ENCODE measurements at places on chromosomes 2 and 18.

GRCh38 chr2:36459725-36460137 lies 104.2 kb downstream of the CRIM1 start:
- no peak for DNase-seq

- no peak for DNase-seq
These were observed 194.4 kb downstream of the RNF144A start for GRCh38 chr2:7111626-7112025.

DNA sequence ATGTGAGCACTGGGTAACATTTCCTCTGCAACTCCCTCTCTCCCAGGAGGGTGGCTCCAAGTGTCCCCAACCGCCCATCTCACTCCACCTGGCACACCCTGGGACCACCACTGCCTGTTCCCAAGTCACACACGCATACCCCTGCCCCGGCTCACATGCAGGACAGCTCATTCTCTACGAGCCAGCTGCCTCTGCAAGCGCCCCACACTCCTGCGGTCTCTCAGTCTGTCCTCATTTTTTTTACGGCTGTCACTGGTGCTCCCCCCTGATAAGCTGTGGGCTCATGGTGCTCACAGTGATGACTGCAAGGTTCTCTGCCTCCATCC lies 30.8 kb downstream of the AFG3L2 start:
- DNase-seq, result no peak

- DNase-seq, result no peak
These were observed 153.5 kb downstream of the SLC39A10 start for GRCh38 chr2:195810340-195811098.

GRCh38 chr2:86512892-86513291 lies 50.4 kb downstream of the CHMP3 start:
- DNase-seq, result no peak

DNA sequence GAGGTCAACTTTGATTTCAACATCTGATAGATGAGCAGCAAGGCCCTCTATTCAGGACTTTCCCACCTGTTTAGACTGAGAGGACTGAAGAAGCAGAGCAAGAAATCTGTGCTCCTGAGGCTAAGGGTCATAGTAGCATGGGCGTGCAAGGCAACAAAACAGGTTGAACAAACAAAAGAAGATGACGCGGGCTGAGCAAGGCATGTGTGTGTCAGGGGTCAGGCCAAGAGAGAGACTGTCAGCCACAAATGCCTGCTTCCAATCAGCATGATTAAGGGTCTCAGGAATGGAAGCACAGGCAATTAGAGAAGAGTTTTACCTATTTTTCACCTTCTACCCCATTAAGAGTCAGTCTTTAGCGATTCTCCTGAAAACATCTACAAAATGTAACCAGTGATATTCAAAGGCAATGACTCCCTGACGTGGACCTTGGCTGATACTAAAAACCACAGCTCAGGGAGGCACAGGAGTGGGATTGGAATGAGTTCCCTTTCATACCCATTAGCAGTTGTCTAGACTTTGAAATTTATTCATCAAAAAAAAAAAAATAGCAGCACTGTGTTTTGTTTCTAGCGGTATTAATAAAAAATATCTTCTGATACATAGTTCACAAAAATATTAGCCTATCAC lies 81.9 kb downstream of the DYNAP start:
- DNase-seq, result no peak

GRCh38 chr18:70195852-70196434 lies 9.5 kb downstream of the RTTN start:
- no peak for DNase-seq

DNA sequence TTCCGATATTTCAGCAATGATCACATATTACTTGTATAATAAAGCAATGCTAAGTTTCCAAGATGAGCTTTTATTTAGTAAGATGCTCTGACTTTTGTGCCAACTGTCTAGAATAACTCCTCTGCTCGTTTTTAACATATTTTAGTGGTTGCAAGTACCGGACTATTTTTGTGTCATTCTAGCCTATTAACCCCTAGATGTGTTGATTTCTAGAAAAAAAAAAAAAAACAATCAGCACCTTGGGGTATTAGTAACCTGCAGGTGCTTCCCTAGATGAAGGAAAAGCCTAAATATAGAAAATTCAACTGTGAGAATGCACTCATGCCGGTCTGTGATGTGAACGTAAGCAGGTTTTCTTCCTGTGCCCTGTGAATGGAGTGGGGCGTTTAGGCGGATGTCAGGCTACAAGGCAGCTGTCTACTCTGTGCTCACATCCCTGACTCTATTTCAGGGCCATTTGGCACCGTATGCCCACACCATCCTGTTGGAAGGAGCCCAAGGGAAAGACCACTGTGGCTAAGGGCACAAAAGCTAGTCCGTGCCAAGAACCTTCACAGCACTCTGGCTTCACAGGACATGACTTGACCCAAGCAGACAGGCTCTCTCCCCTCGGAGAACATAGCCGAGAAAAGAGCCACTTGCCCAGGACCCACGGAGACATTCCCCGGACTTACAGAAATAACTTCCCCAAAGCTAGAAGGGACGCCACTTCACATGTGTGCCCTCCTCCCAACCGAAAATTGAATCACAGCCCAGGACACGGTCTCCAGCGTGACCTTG lies 60.9 kb upstream of the AGAP1 start:
- no peak for DNase-seq

DNA sequence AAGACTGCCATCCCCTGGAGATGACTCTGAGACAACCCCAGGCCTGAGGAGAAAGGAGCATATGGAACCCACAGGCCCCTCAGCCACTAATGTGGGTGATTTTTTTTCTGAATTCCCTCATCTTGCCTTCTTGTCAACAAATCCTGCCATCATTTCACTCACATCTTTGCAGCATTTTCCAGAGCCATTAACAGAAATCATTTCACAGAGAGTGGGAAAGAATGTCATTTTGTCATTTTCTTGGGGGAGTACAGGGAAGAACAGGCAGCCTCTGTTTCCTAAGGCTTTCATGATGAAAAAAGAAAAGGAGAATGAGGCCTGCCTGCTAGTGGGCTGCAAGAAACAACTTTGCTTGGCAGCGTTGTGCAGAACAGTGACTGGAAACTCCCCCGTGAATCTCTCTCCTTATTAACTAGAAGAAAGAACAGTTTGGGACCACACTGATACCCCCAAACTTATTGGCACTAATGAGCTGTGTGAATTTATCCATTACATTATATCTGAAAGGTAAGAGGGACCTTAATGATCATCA lies 1464.6 kb upstream of the CELF4 start:
- no peak for DNase-seq

- DNase-seq, result no peak
These were observed 13.1 kb downstream of the HS6ST1 start for GRCh38 chr2:128305555-128306080.

DNA sequence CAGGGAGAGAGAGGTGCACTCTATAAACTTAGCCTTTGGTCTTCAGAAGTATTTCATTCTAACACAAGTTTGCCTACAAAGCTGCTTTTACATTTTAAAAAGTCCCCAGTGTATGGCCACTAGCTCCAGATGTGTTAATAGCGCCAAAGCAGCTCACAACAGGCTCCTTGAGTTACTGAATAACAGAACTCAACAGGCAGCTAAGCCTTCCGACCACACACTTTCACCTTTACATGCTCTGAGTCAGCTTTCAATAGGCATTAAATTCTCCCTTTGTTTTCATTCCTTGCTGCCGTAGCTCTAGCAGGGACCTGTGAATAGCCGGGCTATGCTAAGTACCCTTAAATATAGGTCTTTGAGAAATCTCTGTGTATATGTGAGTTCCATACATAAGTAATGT lies 262.8 kb upstream of the PARD3B start:
- no peak for DNase-seq

- DNase-seq, result no peak
These were observed 9.1 kb downstream of the TMEM127 start for GRCh38 chr2:96256611-96257113.

GRCh38 chr2:45442026-45442425 lies 169.0 kb downstream of the SRBD1 start:
- no peak for DNase-seq

DNA sequence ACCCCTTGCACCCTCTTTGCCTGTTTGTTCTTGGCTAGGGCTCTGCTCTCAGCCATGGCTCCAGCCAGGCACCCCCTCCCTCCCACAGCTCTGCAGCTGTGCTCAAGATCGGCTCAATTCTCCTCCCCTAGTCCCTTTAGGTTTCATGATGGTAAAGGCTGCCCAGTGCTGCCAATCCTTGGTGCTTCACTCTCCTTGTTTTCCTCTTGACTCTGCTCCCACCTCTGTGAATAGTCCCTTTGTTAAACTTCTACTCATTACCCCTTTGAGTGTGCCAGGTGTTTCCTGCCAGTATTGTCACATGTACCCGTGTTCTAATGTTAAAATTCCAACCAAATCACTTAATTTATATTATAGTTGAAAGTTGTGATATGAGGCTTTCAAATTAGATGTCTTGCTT lies 101.0 kb upstream of the CERS6 start:
- no peak for DNase-seq

DNA sequence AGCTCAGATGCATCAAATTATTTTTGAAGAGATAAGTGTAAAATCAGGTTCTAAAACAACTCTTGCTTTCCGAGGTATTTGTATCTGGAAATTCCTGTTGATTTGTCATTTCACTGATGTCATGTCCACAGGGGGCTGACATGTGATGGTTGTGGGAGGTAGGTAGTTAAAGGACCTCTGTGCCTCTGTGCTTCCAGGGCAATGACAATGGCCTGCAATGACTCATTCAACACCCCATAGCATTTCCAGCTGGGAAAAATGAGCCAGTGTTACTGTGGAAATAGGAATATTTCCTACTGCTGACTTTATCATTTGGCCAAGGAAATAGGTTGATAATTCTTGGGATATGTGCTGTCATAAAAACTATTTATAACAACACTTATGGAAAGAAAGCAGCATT lies 86.2 kb upstream of the CCDC195 start:
- DNase-seq, result no peak

DNA sequence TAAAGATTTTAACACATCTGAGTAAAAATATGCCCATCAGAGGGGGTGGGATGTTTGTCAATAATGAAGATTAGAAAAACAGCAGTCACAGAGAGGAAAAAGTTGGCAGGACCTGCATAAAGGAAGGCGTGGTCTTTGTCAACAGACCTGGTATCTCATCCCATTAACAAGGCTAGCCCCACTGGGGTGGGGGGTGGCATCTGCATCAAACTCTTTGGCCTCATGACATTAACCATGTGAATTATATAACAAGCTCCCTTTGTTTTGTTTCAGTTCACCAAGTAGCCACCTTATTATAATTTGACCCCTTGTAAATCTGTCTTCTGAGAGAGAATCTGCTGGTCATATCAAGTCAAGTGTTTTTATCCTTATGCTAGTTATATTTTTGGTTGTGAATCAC lies 28.8 kb downstream of the NEMP2 start:
- no peak for DNase-seq

DNA sequence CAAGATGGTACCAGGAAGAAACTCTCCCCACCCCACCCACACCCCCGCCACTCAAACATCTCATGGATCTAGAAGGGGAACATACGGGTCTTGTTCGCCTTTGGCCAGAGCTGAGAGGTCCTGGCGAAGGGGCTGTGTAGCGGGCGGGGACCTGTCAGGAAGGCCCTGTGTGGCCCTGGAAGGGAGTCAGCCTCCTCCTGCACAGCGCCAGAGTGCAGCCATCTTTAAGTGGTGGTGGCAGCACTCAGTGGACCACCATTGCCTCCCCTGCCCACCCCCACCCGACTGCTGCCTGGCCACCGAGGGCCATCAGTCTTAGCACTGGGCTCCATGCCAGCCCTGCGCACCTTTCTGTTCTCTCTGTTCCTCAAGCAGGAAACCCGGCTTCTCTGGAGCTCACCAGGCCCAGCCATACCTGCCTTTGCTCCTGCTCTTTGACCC lies 11.6 kb upstream of the FAHD2A start:
- no peak for DNase-seq

- DNase-seq, result no peak
These were observed 9.5 kb downstream of the REG1A start for GRCh38 chr2:79129804-79130203.

DNA sequence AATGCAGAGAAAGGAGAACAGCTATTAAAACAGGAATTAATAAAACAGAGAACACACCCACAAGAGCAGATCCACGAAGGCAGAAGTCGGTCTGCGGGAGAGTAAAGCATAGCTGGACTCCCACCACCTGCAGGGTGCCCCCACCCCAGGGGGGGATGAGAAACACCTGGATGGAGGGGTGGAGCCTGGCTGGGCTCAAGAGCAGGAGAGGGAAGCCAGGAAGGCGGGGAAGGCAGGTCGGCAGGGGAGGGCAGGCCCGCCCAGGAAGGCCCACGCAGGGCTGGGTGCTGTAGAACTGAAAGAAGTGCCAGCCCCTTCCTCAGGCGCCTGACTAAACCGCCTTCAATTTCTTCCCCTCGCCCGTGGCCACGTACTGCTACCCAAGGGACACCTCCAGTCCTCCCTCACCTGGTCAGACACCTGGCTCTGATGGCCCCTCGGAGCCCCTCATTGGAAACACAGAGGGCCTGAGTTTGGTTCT lies 175.4 kb downstream of the HDAC4 start:
- DNase-seq, result no peak

GRCh38 chr18:79445696-79446561 lies 50.2 kb downstream of the NFATC1 start:
- no peak for DNase-seq

DNA sequence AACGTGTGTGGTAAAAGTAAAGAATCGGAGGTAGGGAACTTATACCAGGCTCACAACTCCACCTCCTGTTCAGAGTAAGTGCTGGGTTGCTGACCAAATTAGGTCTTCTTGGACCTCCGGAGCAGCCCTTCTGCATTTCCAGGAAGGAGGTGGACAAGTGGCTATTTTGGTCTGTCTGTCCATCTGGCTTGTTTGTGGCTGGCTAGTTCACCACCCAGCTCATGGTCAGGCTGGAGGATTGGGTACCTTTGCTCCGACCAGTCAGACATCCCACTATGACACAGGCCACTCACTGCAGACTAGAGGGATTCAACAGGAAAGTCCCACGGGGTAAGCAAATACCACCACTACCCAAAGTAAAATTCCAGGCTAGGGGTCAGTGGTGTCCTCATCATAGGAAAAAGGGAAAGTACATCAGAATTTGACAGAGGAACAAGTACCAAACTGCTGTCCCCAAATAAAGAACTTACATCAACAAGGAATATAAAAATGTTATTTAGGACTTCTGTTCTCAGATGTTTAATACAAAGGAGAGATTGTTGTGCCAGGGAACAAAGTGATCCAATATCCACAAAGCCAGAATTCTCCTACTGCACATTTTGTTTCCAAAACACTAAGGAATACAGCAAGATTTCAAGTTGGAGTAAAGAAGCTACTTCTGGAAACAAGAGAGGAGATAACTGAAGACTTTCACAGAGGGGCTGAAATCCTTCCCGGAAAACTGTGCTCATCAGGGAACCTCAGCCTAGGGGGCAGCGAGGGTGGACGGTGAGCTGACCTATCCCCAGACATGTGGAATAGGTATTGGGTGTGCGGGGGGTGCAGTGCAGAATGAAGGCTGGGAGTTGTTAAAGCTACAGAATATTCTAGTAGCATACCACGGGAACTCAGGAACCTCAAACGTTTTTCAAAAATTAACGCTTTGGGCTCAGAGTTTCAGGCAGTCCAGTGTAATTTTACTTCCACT lies 56.9 kb downstream of the BCL2 start:
- no peak for DNase-seq
